ENCODE measurements at places on chromosomes 3 and 15.

- DNase-seq: no peak
Measured at GRCh38 chr15:100113351-100114080, 228.3 kb downstream of the ADAMTS17 start.

DNA sequence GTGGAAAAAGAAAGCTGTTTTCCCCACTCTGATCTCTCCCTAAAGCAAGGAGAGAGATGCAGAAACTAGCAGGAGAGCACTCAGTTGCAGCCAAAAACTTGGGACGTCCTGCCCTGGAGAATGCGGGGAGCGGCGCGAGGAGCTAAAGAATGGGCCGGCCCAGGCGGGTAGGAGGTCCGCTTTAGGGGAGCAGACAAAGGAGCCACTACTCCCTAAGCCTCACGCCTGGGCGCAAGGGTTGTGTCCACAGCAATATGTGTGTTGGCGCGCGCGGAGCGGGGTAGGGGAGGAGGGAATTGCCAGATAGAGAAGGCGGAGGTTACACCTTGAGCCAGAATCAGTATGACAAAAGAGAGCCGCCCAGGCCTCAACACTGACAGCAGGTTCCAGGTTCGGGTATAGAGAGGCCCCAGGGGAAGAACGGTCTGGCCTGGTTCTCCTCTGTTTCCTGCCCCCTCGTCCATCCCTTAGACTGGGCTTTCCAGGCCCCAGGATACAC lies 2.9 kb downstream of the WNT5A start:
- no peak for DNase-seq

- no peak for DNase-seq
Measured at GRCh38 chr3:15781131-15781530, 16.6 kb downstream of the ANKRD28 start.

GRCh38 chr3:52769786-52770455 lies 819 bp downstream of the NEK4 start:
- DNase-seq: no peak

- no peak for DNase-seq
Measured at GRCh38 chr3:189740156-189740555, 109.0 kb downstream of the TP63 start.

GRCh38 chr3:20055020-20055775 lies 15.0 kb downstream of the KAT2B start:
- DNase-seq: peak; percentile 72

- no peak for DNase-seq
Measured at GRCh38 chr15:85905751-85906450, 111.2 kb upstream of the KLHL25 start.

- no peak for DNase-seq
Measured at GRCh38 chr3:124407260-124407659, 323.0 kb upstream of the UMPS start.

- no peak for DNase-seq
Measured at GRCh38 chr3:59845386-59845785, 795.6 kb upstream of the CFAP20DC start.

DNA sequence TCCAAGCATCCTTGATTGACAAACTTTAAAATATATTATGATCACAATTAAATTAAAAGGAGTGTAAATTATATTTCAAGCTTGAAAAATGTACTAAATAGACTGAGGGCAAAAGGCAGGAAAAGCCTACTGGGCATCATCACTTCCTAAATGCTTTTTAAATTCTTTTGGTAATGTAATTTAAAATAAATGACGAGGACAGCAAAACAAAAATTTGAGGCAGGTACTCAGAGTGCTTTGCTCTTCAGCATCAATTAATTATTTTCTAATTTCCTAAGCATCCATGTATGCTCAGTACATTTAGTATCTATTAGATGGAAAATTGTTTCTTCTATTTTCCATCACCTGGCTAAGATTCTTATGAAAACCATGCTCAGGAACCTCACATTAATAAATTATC lies 5.2 kb downstream of the CBLB start:
- DNase-seq: no peak

Data from common myeloid progenitor, CD34-positive (primary cell).